Activated naive CD8-positive, alpha-beta T cell treated with anti-CD3 and anti-CD28 coated beads for 36 hours (primary cell): ENCODE measurements at places on chromosomes 6 and 20.

DNA sequence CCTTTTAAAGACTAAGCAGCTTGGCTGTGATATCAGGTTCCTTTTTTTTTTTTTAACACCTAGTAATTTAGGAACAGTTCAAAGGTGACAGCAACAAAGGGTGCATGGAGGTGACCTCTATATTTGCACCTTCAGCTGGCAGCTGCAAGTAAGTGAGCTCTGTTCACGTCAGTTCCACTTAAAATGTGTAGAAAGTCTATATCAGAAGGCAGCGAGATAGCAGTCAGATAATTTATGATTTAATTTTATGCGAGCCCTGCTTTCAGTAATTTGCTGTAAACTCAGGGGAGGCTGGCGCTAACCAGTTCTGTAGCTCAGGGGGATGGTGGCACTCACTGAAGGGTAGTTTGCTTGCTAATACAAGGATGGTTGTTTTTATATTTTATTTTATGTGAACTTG, 602.8 kb upstream of the MMS22L start:
- no peak for DNase-seq

- DNase-seq: peak; percentile 9
These were observed 96.3 kb upstream of the GCM1 start for GRCh38 chr6:53244958-53245357.

DNA sequence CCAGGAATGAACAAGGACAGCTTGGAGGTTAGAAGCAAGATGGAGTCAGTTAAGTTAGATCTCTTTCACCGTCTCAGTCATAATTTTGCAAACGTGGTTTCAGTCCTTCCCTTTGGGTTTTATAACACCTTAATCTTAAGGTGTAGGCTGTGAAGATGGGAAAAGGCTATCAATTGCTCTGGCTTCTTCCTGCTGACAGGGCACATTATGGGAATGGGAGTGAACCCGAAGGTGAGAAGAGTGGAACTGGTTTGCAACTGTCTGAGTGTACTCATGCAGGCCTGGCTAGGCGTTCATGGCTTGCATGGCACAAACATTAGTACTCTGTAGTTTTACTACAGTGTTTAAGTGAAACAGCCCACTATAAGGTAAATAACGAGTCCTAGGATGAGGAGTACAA, 9.4 kb downstream of the TAF8 start:
- DNase-seq: no peak

- DNase-seq: no peak
These were observed 12.4 kb downstream of the GRM1 start for GRCh38 chr6:146041282-146041681.

- DNase-seq: no peak
These were observed 8.2 kb upstream of the RAE1 start for GRCh38 chr20:57342829-57343228.

GRCh38 chr6:81865712-81866111, 113.2 kb upstream of the TENT5A start:
- DNase-seq: no peak

- DNase-seq: peak; percentile 64
These were observed 57.7 kb downstream of the PPP1R16B start for GRCh38 chr20:38863024-38863851.

GRCh38 chr6:79422666-79423065, 114.6 kb downstream of the LCA5 start:
- no peak for DNase-seq

GRCh38 chr6:89562093-89562973, 76.2 kb downstream of the LYRM2 start:
- no peak for DNase-seq

- no peak for DNase-seq
These were observed 12.3 kb downstream of the C20orf173 start for GRCh38 chr20:35517125-35517524.
